ENCODE measurements at places on chromosomes 4 and X. TPM values are rescaled to one million over a fixed set of nuclear protein-coding genes. Genes with fewer than 3 reads are reported as not detected.
A peak's percentile ranks its signal among the peaks of the same experiment; 100 is the strongest.

DNA sequence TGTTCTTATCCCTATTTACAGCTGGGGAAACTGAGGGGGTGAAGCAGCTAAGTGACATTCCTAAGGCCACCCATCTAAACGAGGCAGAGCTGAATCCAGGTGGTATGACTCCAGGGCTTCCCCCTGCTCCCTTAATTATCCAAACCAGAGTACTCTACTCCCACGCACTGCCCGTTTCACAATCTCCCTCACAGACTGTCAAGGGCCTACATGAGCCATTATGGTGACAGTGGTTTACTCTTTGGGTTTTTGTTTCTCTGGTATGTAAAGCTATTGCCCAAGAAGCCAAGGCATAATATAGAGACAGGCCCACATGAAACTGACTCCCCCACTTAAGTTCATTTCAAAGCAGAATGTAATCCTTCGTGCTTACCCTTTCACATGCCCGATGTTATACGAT, 95.1 kb downstream of the NHS start:
- no peaks in the 10 kb centered on the region for H3K27me3 ChIP-seq
- no peaks in the 10 kb centered on the region for H3K36me3 ChIP-seq
- peaks cover 9% of the 10 kb centered on the region for H3K4me1 ChIP-seq
- no peak overlapping the region for H3K27ac ChIP-seq

- H3K4me1 ChIP-seq: no peaks in the 10 kb centered on the region
- no peak for DNase-seq
- H3K27me3 ChIP-seq: no peaks in the 10 kb centered on the region
Observed at GRCh38 chr4:172168888-172169287, 355.7 kb downstream of the GALNTL6 start.

DNA sequence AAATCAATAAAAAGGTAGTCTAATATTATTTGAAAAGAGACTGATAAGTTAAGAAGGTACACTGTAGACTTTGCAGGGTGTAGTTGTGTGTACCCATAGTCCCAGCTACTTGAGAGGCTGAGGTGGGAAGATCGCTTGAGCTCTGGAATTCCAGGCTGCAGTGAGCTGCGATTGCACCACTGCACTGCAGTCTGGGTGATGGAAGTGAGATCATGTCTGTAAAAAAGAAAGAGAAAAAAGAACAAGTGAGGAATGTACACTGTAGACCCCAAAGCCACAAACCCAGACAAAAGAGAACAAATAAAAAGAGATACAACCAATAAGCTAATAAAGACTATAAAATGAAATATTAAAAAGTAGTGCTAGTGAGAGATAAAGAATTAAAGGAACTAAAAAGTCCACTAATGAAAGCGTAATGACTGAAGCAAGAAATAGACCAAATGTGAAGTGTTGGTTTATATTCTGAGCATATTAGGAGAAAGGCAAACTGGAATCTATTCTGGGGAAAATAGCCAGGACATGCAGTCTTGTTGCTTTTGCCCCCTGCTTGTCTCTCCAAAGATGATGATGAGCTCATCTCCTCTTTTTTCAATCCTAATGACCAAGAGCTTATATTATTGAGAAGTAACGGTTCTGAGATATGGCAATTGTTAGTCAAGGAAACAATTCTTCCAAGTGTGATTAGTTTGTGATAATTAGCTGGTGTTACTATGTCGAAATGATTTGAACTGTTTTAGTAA, 19.1 kb downstream of the GSX2 start:
- no peak for DNase-seq
- H3K27ac ChIP-seq: peak overlapping the region; percentile 19
- no peaks in the 10 kb centered on the region for H3K4me1 ChIP-seq
- H3K36me3 ChIP-seq: no peaks in the 10 kb centered on the region
- no peak overlapping the region for H3K4me3 ChIP-seq
- no peaks in the 10 kb centered on the region for H3K27me3 ChIP-seq

DNA sequence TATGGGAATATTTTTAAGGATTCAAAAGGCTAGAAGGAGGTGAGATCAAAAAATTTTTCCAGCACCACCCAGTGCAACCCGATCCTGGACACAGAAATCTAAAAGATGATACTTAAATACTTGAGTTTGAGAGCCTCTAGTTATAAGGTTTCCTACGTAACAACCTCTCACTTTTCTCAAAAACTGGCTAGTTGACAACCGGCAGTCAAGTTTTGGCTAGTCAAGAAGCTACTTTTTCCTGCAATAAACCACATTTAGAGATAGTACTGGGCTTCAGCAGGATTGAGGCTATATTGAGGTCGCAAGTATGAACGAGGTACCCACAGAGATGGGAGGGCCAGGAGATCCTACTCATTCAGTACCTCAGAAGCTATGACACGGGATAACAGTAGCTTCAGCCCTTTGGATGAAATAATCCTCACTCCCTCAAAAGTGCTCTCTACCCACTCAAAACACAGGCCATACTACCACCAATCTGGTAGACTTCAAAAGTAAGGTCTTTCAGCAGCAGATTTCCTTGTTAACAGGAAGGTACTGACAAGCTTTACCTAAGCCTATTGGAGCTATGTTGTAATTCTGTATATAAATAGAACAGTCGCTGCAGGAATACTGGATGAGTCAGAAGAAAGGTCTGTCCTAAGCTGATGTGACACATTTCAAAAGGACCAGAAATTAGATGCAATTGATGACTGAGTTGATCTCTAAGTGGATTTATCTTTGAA, 1.5 kb upstream of the TSPAN5 start:
- peaks cover 29% of the 10 kb centered on the region for H3K4me1 ChIP-seq
- no peaks in the 10 kb centered on the region for H3K27me3 ChIP-seq
- peak; percentile 68 for DNase-seq
- no peak overlapping the region for H3K27ac ChIP-seq

- peak overlapping the region; percentile 60 for H3K27ac ChIP-seq
- peaks cover 3% of the 10 kb centered on the region for H3K27me3 ChIP-seq
- peaks cover 25% of the 10 kb centered on the region for H3K4me1 ChIP-seq
- H3K36me3 ChIP-seq: no peaks in the 10 kb centered on the region
- peak overlapping the region; percentile 17 for H3K4me3 ChIP-seq
Observed at GRCh38 chr4:687971-688853, 739 bp downstream of the SLC49A3 start.

GRCh38 chrX:28058901-28059300, 77.7 kb upstream of the DCAF8L1 start:
- H3K27me3 ChIP-seq: no peaks in the 10 kb centered on the region
- H3K36me3 ChIP-seq: no peaks in the 10 kb centered on the region
- H3K4me3 ChIP-seq: no peak overlapping the region
- no peaks in the 10 kb centered on the region for H3K4me1 ChIP-seq

Gene USP17L11
- not detected for total RNA-seq

Gene FMR1NB
- total RNA-seq: not detected

Gene PABPC1L2A
- total RNA-seq: 0.38 TPM

Gene UFSP2
- total RNA-seq: 21.8 TPM
